Uterus (tissue), 4 donors: ENCODE measurements at places on chromosomes 6 and 20. TPM values are rescaled to one million over a fixed set of nuclear protein-coding genes. Genes with fewer than 3 reads are reported as not detected.

The SPTLC3 gene
- 0.51 TPM for total RNA-seq

DNA sequence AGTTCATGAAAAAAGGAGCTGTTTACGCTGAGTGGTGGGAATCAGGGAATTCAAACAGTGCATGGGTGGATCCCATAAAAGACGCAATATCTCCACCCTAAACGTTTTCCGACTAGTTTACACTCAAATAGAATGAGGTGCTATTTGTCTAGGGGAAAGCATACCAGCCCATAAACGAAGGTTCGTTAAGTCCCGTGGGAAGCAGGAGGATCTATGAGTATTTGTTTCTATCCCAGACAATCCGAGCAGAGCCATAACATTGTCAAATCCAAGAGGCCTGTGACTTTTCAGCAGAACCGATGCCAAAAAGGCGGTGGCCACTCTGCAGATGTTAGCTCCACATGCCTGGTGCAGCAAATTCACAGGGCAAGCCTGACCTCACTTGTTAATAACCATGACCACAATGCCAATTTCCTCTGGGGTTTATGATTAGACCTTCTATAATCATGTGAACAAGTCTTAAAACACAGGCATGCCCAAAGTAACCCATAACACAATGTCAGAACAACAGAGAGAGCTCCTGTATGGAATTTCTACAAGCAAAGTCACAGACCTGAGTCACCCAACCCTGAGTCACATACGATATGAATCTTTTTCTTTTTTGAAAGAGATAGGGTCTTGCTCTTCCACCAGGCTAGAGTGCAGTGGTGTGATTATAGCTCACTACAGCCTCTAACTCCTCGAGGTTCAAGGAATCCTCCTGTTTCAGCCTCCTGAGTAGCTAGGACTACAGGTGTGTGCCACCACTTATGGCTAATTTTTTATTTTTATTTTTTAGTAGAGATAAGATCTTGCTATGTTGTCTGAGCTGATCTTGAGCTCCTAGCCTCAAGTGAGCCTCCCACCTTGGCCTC, 123.3 kb downstream of the KIF13A start:
- DNase-seq, result no peak
- no peaks in the 10 kb centered on the region for H3K36me3 ChIP-seq
- peaks cover 23% of the 10 kb centered on the region for H3K4me1 ChIP-seq
- H3K27me3 ChIP-seq, result no peaks in the 10 kb centered on the region
- peak overlapping the region; percentile 76 for H3K27ac ChIP-seq

The ADGRF5 gene
- 21.5 TPM for total RNA-seq

The MAD2L1BP gene
- total RNA-seq, result 13.8 TPM

DNA sequence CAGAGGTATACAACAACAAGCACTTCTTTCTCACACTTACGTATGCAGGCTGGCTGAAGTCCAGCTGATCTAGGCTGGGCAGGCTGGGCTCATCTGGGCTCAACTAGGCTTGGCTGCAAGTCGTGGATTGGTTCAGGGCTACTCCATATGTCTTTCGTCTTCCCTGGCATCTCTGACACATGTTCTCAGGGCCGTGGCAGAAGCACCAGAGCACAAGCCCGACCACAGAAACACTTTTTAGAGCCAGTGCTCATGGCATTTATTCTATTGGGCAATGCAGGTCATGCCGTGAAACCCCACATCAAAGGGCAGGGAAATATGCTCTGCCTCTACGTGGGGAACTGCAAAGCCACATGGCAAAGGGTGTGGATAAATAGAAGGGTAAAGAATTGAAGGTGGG, 93.8 kb downstream of the RIN2 start:
- H3K27me3 ChIP-seq, result no peaks in the 10 kb centered on the region
- H3K4me1 ChIP-seq, result no peaks in the 10 kb centered on the region
- no peaks in the 10 kb centered on the region for H3K36me3 ChIP-seq

The GMPR gene
- 9.1 TPM for total RNA-seq

- H3K27me3 ChIP-seq, result no peaks in the 10 kb centered on the region
- H3K36me3 ChIP-seq, result no peaks in the 10 kb centered on the region
- no peak overlapping the region for H3K27ac ChIP-seq
Measured at GRCh38 chr20:44314870-44315269, 3.9 kb upstream of the FITM2 start.

- no peak for DNase-seq
- no peaks in the 10 kb centered on the region for H3K36me3 ChIP-seq
- H3K27ac ChIP-seq, result peak overlapping the region; percentile 74
- H3K4me1 ChIP-seq, result peaks cover 4% of the 10 kb centered on the region
Measured at GRCh38 chr6:111521497-111522270, 38.7 kb upstream of the REV3L start.

DNA sequence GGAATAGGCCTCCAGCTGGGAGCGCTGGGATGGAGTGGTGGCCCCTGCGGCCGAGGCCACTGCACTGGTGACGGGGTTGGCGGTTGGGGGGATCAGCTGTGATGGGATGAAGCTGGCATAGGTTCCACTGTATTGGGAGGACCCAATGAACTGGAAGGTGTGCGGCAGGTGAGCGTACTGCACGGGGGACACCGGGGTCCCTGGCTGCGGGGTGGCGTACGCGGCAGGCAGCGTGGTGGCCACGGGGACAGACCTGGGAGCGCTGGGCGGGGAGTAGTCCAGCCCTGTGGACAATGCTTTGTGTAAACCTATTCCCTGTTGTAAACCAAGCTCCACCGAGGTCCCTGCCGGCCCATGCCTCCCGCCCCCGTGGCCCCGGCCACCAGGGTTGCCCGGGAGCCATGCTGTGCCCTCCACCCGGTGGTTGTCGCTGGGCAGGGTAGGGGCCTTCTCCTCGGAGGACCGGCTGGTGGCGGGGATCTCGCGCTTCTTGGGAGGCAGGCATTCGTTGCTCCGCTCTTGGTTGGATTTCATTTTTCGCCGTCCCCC, 89.5 kb downstream of the GMPR start:
- no peak for DNase-seq
- H3K4me3 ChIP-seq, result no peak overlapping the region
- no peaks in the 10 kb centered on the region for H3K27me3 ChIP-seq
- H3K4me1 ChIP-seq, result peaks cover 4% of the 10 kb centered on the region
- no peak overlapping the region for H3K27ac ChIP-seq

The CCN2 gene
- 221 TPM for total RNA-seq

The CST7 gene
- 0.97 TPM for total RNA-seq

DNA sequence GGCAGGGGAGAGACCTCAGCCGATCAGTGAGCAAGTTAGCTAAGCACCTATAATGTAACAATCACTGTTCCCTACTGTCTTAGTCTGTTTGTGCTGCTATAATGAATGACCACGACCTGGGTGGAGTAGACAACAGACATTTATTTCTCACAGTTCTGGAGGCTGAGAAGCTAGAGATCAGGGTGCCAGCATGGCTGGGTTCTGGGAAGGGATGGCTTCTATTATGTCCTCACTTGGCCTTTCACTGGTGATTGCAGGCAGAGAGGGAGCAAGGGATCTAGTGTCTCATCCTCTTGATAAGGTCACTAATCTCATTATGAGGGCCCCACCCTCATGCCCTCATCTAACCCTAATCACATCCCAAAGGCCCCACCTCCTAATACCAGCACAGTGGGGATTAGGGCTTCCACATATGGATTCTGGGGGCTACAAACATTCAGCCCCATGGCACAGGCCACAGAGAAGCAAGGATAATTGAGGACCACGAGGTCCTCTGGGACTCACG, 162.5 kb downstream of the CD83 start:
- H3K27ac ChIP-seq, result no peak overlapping the region
- H3K4me3 ChIP-seq, result no peak overlapping the region
- H3K4me1 ChIP-seq, result no peaks in the 10 kb centered on the region
- H3K27me3 ChIP-seq, result no peaks in the 10 kb centered on the region

DNA sequence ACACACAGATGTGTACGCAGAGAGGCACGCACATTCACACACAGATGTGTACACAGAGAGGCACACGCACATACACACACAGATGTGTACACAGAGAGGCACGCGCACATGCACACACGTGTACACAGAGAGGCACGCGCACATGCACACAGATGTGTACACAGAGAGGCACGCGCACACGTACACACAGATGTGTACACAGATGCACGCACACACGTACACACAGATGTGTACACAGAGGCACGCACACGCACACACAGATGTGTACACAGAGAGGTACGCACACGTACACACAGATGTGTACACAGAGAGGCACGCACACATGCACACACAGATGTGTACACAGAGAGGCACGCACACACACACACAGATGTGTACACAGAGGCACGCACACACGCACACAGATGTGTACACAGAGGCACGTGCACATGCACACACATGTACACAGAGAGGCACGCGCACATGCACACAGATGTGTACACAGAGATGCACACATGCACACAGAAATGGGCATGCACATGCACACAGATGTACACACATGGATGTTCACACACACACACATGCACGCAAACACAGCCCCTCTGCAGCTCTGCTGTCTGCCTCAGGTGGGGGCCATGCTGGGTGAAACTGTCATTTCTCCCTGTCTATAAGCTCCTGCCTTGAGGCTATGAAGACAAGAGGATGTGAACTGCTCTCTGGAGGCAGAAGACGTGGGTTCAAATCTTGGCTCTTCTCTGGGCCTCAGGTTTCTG, 14.3 kb upstream of the MYT1 start:
- no peak overlapping the region for H3K4me3 ChIP-seq
- no peaks in the 10 kb centered on the region for H3K4me1 ChIP-seq
- H3K36me3 ChIP-seq, result no peaks in the 10 kb centered on the region
- H3K27me3 ChIP-seq, result no peaks in the 10 kb centered on the region

The ALDH8A1 gene
- total RNA-seq, result 0.55 TPM

DNA sequence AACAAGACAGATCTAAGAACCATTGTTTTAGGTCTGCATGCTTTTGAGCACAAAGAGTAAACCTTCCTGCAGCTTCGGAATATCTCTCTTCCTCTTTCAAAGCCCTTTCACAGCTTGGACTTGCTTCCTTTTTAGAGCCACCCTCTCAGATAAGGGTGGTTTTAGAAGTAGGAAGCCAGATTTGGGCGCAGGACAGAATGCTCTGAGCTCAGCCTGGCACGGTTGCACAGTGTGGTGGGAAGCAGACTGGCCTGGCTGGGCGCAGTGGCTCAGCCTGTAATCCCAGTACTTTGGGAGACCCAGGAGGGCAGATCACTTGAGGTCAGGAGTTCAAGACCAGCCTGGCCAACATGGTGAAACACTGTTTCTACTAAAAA, 35.6 kb upstream of the PNRC1 start:
- no peak overlapping the region for H3K27ac ChIP-seq
- H3K4me3 ChIP-seq, result no peak overlapping the region
- no peaks in the 10 kb centered on the region for H3K36me3 ChIP-seq
- H3K27me3 ChIP-seq, result no peaks in the 10 kb centered on the region
- DNase-seq, result no peak

DNA sequence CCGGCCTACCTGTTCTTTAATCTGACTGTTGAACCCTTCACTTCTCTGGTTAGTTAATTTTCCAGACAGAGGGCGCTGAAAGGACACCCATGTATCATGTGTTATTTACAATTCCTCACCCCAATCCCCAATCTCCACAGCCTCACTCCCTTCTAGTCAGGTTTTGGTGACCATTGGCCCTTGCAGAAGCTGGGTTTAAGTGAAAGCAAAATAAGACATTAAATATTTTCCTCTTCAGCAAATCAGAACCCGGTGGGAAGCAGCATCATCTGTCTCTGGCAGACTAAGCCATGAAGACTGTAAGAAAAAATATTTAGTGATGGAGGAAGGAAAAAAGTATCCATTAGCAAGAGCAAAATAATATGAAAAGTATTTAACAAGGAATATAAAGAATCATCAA, 9.4 kb upstream of the HLA-DQA1 start:
- no peaks in the 10 kb centered on the region for H3K36me3 ChIP-seq
- H3K27me3 ChIP-seq, result no peaks in the 10 kb centered on the region
- H3K4me1 ChIP-seq, result no peaks in the 10 kb centered on the region
- peak; percentile 22 for DNase-seq
- no peak overlapping the region for H3K27ac ChIP-seq
- no peak overlapping the region for H3K4me3 ChIP-seq

The SLC17A3 gene
- total RNA-seq, result not detected

The MDFI gene
- total RNA-seq, result 14.4 TPM

The RCAN2 gene
- 26.2 TPM for total RNA-seq

- H3K27ac ChIP-seq, result no peak overlapping the region
- no peak overlapping the region for H3K4me3 ChIP-seq
- no peak for DNase-seq
- no peaks in the 10 kb centered on the region for H3K36me3 ChIP-seq
- no peaks in the 10 kb centered on the region for H3K27me3 ChIP-seq
Measured at GRCh38 chr6:67362976-67363375, 1272.1 kb upstream of the ADGRB3 start.

DNA sequence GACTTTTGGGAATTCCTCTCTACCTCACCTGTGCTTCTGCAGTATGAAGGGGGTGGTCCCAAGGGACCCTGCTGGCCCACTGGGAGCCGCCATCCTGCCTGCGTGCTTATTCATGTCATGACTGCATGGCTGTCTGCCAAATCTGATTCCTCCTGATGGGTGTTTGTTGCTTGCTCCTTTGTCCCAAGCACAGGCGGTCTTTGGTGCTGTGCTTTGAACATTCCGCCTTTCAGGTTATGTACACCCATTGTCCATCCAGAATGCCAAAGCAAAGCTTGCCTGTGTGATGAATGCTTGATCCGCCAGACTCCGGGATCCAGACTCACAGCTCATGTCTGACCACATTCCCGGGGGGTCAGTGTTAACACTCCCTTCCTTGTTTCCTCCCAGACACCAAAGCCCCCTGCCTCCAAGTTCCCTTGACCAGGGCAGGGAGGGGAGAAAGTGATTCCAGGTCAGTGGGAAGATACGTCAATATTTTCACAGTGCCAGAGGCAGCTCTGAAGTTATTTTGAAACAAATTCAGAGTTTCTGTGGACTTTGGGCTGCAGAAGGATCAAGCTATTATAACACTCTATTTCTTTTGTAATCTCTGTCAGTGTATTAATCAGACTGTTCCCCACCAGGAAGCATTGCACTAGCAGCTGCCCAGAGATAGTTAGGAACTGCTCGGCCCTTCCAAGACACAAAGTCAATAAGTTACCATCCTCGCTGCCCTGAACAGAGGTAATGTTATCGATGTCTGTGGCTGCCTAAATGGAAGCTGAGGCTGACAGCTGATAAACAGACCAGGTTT, 9.5 kb downstream of the DAAM2 start:
- no peaks in the 10 kb centered on the region for H3K4me1 ChIP-seq
- no peak for DNase-seq
- no peaks in the 10 kb centered on the region for H3K27me3 ChIP-seq
- H3K36me3 ChIP-seq, result no peaks in the 10 kb centered on the region
- H3K27ac ChIP-seq, result no peak overlapping the region

DNA sequence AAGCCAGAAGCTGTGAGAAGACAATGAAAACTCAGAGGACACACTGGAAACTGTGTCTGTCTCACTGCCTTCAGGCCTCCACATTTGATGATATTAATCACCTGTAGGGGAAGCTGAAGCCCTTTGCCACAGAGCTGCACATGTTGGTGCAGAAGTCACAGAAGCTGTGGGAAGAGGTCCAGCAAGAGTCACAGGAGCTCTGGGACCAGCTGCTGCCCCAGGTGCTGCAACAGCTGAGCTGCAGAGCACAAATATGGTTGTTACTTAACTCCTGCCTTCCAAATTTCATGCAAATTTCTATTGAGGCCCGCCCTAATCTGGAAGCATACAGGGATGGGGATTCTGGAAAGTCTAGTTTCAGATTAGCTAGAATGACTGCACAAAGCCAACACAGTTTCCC, 169.3 kb downstream of the OGFRL1 start:
- H3K27ac ChIP-seq, result no peak overlapping the region
- no peak overlapping the region for H3K4me3 ChIP-seq
- no peak for DNase-seq
- no peaks in the 10 kb centered on the region for H3K27me3 ChIP-seq
- no peaks in the 10 kb centered on the region for H3K4me1 ChIP-seq

- H3K27me3 ChIP-seq, result no peaks in the 10 kb centered on the region
- H3K4me1 ChIP-seq, result no peaks in the 10 kb centered on the region
Measured at GRCh38 chr20:47620808-47621805, 119.4 kb downstream of the NCOA3 start.

- no peak overlapping the region for H3K4me3 ChIP-seq
- no peaks in the 10 kb centered on the region for H3K4me1 ChIP-seq
- H3K27me3 ChIP-seq, result no peaks in the 10 kb centered on the region
- no peak for DNase-seq
Measured at GRCh38 chr6:140809694-140810101, 1323.0 kb upstream of the GJE1 start.

The ADGRB3 gene
- 6.4 TPM for total RNA-seq
